Activated T-cell treated with anti-CD3 and anti-CD28 coated beads, Interleukin-2, amount 50 U/mL, for 72 hours (primary cell): ENCODE measurements at places on chromosomes 7 and 10. TPM values are rescaled to one million over a fixed set of nuclear protein-coding genes. Genes with fewer than 3 reads are reported as not detected.

RNF32 gene
- 4.2 TPM for total RNA-seq

SLC26A3 gene
- total RNA-seq, result not detected

- DNase-seq, result no peak
Measured at GRCh38 chr10:8596929-8597472, 542.5 kb downstream of the GATA3 start.

- DNase-seq, result no peak
Measured at GRCh38 chr7:117185124-117185523, 137.7 kb downstream of the WNT2 start.
